Foreskin fibroblast (primary cell): ENCODE measurements at places on chromosomes 4 and X.
A peak's percentile ranks its signal among the peaks of the same experiment; 100 is the strongest.

- no peak for DNase-seq
Measured at GRCh38 chr4:10140866-10141759, 24.5 kb upstream of the WDR1 start.

GRCh38 chrX:111560801-111561200 lies 49.4 kb downstream of the SERTM2 start:
- no peak for DNase-seq

- peak; percentile 57 for DNase-seq
Measured at GRCh38 chrX:46770000-46770816, 11.3 kb upstream of the SLC9A7 start.

DNA sequence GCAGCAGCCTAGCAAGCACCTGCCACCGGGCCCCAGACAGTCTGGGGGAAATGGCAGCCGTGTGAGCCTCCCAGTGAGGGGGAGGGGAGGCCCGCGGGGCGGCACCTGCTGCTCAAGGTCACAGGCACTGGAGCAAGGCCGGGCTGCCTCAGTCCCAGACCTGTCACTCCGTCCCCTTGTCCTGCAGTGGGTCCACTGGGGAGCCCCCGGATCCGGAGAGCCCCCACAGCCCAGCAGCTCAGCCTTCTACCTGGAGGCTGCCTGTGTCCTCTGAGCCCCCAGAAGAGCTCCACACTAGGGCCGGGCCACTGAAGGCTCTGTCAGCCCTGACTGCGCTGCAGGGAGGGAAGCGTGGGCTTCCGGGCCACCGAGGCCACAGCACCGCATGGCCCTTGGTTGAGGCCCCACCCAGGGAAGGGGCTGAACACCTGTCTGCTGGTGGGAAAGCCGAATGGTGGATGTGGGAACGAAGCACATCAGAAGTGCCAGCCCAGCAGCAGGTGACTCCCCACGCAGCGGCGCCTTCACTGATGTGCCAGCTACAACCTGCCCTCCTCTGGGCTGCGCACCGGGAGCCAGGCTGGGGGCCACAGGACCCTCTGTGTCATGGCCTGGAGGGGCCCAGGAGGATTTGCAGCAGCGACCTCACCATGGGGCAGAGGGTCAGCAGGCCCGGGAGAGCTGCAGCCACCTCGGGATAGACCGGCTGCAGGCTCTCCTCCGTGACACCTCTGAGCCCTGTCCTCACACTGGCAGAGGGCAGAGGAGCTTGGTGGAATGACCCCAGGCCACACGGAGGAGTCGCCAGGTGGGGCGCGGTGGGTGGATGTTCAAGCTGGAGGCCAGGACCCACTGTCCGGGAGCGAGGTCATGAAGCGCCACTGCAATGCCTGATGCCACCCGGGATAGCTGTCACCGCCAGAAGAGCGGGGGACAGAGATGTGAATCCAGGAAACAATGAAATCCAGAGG lies 35.0 kb upstream of the MXD4 start:
- no peak for DNase-seq

DNA sequence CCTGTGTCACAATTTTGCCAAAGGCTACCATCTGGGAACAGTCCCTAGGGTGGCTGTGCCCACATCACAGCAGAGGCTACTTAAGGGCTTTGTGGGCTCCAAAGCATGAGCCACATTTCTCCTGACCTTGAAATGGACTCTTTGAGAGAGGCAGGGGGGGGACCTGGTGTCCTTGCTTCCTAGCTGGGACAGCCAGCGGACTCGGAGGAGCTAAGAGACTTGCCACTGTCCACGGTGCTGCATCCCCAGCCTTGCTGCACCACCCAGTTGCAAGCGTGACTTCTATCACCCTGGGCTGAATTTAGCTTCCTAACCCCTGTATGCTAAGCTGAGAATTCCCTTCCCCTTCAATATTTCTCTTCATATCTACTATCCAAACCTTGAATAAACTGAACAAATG lies 99.0 kb downstream of the PHKA2 start:
- peak; percentile 19 for DNase-seq
